Panc1 (cell line): ENCODE measurements at places on chromosomes 2 and 18.

- DNase-seq, result no peak
Observed at GRCh38 chr2:170492010-170492409, 223.1 kb upstream of the SP5 start.

GRCh38 chr2:163341426-163341825 is 394.4 kb downstream of the FIGN start:
- no peak for DNase-seq

- no peak for DNase-seq
Observed at GRCh38 chr2:71558300-71559051, 105.1 kb downstream of the DYSF start.

- no peak for DNase-seq
Observed at GRCh38 chr2:195543902-195544894, 112.8 kb upstream of the SLC39A10 start.

GRCh38 chr18:22734791-22735627 is 198.1 kb upstream of the RBBP8 start:
- no peak for DNase-seq

GRCh38 chr18:33578518-33579348 is 714 bp downstream of the ASXL3 start:
- DNase-seq, result no peak

GRCh38 chr2:174340400-174341292 is 5.9 kb downstream of the SP9 start:
- no peak for DNase-seq

DNA sequence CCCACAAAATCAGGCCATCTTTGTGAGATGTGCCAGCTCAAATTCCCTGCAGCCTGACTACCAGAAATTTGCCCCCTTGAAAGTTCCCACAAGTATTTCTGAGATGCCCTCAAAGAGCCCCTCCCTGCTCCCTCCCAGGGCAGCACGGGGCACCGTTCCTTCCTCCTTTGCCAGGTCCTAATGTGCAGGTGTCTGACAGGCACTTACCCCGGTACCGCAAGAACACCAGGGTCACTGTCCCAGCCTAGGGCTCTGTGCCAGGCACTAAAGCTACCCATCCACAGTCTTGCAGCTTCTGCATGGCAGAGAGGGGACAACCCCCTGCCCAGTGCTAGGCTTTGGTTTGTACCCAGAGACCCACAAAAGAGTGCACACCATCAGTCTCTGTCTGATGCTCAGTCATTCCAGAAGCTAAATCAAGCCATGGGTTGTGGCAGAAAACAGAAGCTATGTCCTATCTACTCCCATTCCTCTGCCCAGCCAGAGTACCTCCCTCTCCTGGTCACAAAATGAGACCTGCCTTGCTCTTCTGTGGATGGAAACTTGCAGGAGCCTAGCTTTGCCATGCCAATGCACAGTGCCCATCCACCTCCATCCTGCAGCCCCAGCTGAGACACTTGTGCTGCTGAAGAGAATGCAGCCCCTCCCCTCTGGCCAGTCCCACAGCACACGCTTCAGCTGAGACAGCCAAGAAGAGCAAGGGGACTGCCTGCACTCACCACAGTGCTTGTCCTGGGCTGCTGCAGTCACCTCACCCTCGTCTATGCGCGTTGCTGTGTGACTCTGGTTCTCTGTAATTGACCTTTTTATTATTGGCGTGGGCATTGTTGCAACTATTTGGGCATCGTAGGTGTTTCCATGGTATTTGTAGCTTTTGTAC is 48.7 kb downstream of the INPP5D start:
- DNase-seq, result no peak

DNA sequence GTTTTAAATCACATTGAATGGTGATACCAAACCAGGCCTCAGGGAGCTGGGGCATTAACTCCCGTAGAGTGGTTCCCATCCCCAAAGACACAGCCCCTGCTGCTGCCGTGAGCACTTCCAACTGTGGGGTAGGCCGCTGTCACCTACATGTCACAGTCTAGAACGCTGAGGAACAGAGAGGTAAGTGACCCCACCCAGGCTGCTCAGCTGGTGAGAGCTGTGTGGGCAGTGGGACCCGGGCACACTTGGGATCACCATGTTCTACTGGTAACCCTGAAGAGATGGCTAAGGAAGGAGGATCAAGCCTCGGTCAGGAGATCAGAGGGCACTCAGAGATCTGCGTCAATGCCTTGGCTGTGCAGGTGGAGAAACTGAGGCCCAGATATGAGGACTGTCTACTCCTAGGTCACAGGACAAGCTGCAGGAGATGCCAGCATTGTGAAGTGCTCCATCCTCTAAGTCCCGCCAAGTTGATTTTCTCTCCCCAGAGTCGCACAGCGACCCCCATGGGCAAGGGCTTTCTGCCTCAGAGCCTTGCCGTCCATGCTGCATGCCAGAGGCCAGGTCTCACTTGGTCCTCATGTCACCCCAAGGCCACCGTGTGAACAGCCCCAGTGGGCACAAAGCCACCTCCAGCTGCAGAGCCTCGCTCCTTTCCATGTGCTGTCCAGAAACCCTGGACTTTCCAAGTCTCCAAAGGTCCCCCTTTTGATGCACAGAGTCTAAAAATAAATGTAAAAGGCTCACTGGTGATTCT is 144.2 kb upstream of the OTOS start:
- DNase-seq, result no peak

DNA sequence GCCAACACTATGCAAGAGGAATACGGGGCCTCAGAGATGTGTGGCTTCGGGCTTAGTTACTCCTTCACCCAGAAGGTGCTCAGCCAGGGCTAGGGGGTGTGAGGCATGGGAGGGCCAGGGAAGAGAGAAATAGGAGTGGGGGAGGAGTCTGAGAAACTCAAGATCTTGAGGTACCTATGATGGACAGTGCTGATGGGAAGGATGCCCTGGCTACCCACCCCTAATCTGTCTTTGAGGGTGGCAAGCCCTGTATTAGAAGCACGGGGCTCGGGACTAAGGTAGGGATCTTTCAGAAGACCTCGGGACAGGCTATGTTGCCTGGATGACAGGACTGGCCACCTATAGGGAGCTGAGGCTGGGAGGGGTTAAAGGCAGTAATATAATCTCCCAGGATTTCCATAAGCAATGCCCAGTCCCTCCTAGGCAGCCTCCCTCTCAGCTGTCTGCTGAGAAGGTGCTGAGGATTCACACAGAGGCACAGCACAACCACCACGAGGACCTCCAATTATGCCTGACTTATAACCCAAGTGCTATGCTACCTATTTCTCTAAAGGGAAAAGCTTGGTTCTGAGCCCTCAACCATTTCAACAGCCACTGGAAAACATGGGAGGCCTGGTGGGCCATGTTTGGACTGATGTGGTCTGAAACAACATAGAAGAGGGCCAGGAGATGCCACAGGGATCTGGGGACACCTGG is 23.3 kb downstream of the MTHFD2 start:
- no peak for DNase-seq

GRCh38 chr2:240930096-240930630 is 24.0 kb downstream of the CROCC2 start:
- no peak for DNase-seq

DNA sequence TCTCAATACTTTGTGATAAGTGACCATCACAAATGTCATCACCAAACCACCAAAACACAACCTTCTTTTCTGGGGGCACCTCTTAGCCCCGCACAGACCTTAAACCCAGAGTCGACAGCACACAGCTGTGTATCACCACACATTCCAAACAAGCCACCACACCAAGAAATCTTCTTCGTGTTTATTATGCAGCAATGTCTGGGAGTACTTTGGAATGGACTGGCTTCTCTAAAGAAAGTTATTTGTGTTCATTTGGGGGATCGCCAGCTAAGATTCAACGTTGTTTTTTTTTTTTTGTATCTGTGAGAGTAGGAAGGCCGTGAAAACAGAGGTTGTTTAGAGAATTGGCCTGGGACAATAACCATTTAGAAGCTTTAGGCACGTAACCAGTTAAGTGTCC is 1.1 kb upstream of the MTA3 start:
- no peak for DNase-seq

- no peak for DNase-seq
Observed at GRCh38 chr2:126914811-126915500, 16.3 kb downstream of the TEX51 start.

DNA sequence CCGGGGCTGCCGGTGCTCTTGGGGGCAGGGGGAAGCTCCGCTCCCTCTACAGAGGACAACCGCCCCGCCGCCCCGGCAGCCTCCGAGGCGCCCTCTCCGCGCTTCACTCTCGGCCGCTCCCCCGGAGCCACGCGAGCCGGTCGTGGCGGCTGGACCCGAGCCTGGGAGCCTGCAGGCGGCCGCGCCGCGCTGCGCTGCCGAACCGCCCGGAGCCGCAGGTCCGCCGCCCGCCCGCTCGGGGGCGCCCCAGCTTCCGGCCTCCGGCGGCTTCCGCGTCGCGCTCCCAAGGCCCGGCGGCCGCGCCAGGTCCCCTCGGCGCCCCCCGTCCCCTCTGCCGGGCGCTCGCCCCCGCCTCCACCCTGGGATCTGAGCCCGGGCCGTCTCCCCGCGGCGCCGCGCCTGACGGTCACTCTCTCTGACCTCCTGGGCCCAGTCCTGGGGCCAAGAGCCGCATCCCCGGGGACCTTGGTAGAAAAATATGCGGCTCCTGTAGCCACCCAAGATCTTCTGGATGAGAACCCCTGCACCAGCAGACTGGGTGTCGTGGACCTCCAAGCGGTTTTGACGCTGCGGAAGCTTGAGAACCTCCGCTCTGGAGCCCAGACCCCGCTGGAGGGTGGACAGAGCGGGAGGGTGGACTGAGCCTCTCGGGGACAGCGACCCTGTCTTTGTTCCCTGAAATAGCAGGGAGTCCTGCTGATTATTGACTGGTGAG is 44.3 kb downstream of the SERTAD2 start:
- DNase-seq, result no peak

DNA sequence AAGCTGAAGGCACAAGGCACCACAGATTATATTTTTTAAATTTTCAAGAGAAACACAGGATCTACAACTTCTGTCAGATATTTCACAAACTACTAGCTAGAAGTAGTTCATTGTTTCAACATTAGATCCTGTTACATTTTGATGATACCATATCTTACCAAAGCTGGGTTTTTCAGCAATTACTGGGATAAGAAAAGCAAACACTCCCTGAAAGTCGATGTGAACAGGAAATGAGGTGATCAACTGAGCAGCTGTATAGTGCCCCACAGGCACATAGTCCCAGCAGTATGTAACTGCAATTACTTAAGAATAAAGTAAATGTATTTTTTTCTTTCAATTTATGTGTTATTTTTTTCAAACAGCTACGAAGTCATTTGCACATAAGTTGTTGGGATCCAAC is 103.5 kb downstream of the DNER start:
- DNase-seq, result no peak

- DNase-seq, result no peak
Observed at GRCh38 chr2:66534461-66534860, 99.5 kb downstream of the MEIS1 start.

DNA sequence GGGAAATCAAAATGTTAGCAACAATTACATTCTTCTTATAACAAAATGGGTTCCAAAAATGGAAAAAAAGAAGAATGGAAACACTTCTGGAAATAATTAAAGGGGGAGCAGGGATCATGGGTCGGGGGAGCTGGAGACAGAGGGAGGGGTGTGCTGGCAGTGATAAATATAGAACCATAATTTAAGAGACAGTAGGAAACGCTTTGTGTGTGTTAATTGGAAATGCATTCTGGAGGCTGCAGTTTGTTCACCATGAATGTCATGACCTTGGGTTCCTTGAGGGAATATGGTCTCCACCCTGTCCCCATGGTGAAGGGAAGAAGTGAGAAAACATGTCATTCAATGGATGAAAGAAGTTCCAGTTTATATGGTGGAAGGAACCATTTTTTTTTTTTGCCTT is 540.7 kb downstream of the TNS1 start:
- DNase-seq, result no peak

GRCh38 chr2:205574001-205574400 is 108.3 kb upstream of the NRP2 start:
- no peak for DNase-seq

- no peak for DNase-seq
Observed at GRCh38 chr18:32612651-32613050, 142.0 kb upstream of the GAREM1 start.

- no peak for DNase-seq
Observed at GRCh38 chr18:58345875-58346274, 283.0 kb downstream of the ALPK2 start.

GRCh38 chr2:103396152-103396551 is 634.3 kb downstream of the TMEM182 start:
- DNase-seq, result no peak

DNA sequence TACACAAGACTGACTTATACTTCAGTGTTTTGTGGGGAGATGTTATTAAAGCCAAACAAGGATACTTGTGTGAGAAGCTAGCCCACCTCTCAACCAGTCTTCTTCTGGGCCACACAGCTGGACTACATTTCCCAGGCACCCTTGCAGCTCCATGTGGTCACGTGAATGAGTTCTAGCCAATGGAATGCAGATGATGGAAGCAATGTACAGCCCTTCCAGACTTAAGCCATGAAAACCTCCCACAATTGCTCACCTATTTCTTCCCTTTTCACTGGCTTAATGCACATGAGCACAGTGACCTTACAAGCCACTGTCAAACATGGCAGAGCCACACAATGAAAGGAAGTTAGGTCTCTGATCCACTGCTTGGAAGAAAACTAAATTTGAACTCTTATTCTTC is 20.4 kb upstream of the FEZ2 start:
- DNase-seq, result peak; percentile 35

DNA sequence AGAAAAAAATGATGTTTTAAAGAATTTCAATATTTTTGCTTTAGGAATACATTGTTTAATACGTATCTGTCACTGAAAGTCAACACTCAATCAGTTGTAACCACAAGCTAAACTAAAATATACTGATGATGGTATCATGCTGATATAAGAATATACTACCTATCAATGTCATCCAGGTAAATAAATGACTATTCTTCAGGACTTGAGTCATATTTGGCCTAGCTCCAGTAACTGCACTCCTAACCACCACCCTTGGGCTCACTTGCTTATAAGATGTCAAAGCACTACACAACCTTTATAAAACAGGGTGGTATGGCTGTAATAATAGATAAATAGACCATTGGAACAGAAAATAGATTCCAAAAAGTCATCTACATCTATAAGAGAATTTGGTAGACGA is 48.8 kb downstream of the RND3 start:
- DNase-seq, result no peak

GRCh38 chr2:649426-650342 is 27.5 kb downstream of the TMEM18 start:
- DNase-seq, result no peak

- no peak for DNase-seq
Observed at GRCh38 chr2:36549165-36549574, 48.8 kb downstream of the FEZ2 start.

- no peak for DNase-seq
Observed at GRCh38 chr2:271917-272316, 7.2 kb downstream of the ACP1 start.

GRCh38 chr18:13448335-13448795 is 229.8 kb downstream of the LDLRAD4 start:
- no peak for DNase-seq

GRCh38 chr2:101830555-101830954 is 133.0 kb downstream of the MAP4K4 start:
- no peak for DNase-seq

- no peak for DNase-seq
Observed at GRCh38 chr2:46274586-46274985, 22.6 kb upstream of the EPAS1 start.
